NCI-H2171 treated with DMSO at 0.1 percent for 48 hours (cell line): ENCODE measurements at places on chromosomes 6 and 20.

DNA sequence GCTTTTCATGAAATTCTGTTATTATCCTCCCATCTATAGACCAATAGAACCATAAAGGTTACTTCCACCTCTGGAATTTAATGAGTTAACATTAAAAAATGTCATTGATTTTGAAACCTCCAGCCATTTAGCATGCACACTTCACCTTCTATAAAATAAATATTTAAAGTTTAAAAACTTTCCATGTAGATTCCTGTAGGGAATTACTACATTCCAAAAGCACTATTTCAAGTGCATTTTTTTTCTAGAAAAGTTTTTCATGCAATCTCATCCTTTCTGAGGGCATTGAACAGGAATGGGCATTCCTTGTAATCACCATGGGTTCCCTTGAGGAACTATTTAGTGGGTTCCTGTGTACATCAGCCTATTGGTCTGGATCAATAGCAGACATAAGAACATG lies 253.8 kb upstream of the RIN2 start:
- DNase-seq = no peak

- DNase-seq = no peak
Measured at GRCh38 chr6:11586536-11586935, 49.0 kb downstream of the TMEM170B start.

DNA sequence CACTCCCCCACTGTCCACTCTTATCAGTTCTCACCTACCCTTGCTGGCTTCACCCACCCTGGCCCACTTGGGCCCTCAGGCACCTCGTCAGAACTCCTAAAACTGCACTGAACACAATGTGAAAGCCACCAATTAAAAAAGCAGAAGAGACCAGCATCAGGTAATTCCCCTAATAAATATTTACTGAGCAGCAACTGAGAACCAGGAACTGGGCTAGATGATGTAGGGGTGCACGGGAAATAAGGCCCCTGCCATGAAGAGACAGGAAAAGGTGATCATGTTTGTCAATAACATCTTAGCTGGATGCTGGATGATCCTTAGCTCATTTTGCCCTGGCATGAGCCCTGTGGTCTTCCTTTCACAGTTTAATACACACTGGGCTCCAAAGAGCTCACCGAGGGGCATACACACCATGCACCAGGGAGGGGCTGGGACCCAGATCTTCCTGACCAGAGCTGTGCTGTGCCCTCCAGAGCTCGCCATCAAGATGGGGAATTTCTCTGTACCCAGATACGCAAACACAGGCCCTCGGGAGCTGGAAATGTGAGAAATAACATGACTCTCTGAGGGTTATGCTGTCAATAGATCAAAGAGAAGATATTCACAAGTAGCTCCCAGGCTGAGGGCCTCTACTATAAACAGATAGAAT lies 113.6 kb upstream of the SLC22A16 start:
- no peak for DNase-seq

GRCh38 chr6:53306819-53307347 lies 41.9 kb downstream of the ELOVL5 start:
- DNase-seq = no peak

DNA sequence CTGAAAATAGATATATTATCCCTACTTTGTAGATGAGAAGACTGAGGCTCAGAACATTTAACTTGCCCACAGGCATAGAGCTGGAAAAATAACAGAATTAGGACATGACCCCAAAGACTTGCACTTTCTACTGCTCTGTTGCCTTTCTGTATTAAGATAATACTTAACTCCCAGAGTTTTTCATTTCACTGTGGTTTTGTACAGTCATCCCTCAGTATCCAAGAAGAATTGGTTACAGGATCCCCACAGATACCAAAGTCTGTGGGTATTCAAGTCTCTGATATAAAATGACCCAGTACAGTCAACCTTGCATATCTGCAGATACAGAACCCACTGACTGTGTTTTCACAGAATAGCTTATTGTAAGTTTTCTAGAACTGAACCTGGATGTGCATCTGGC lies 16.8 kb downstream of the MRS2 start:
- no peak for DNase-seq

DNA sequence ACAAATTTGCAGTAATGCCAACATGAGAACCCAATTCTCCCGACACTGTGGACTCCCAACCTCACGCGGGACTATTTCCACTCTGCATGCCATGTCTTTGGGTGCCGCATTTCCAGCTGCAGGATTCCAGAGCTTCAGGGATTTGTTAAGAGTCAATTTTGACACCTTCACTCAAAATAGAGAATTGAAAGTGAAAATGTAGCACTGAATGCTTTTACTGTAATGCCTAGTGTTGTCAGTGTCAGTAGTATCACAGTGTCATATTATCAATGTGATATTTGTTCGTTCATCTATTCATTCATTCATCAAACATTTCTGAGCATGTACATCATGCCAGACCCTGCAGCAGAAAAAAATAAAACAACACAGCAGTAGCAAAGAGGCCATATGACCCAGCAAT lies 13.4 kb upstream of the FAM50B start:
- DNase-seq = no peak

DNA sequence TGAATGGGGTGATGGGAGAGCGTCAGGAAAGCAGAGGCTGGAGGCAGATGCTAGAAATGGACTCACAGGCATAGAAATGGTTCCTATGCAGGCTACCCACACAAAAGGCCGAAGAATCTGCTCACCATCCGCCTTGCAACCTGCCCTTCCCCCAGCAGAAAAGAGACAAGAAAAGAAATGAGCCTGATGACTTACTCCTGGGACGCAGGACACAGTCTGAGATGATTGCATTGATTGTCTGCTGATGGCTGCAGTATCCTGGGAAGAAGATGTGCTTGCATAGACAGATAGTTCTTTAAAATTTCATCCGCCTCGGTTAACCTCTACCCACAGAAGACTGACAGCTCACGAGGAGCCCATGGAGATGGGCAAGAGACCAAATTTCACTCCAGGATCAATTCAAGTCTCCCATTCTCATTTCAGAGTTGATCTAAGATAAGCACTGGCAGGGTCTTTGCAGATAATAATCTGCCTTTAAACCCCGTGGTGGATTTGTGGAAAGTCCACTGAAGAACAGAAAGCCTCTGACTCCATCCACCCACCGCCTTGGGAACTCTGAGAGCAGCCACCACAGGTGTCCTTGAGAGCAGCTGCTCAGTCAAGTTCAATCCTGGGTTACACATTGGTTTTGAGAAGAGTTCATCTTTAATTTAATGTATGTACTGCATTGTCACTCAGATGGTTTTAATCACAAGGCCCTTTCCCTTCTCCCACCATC lies 7.2 kb downstream of the AGPAT4 start:
- DNase-seq = no peak

DNA sequence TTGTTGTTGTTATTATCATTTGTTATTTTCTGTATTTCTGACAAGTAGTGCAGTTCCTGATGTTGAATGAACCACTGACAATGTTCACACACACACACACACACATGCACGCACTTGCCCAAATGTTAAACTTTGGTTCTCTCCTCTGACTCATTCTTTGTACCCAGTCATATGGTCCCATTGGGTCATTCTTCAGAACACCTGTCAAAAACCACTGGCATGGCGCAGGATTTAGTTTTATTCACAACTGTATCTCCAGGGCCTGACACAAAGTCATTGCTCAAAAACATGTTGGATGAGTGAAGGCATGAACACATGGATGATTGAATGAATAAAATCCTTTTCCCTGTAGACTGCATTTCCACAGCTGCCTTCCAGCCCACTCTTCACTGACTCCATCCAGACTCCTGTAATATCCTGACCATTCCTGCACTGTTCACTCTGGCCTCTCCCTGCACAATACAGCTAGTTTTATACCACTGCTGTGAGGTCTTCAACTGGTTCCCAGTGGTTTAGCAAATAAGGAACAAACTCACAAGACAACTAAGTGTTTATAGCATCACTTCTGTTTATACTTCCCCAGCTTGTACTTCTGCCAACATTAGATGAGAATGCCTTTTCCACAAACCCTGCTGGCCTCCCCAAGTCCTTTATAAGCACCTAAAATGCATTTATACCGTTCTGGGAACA lies 6.9 kb upstream of the CST11 start:
- no peak for DNase-seq

- DNase-seq = no peak
Measured at GRCh38 chr6:43584892-43585570, 9.0 kb downstream of the POLH start.

DNA sequence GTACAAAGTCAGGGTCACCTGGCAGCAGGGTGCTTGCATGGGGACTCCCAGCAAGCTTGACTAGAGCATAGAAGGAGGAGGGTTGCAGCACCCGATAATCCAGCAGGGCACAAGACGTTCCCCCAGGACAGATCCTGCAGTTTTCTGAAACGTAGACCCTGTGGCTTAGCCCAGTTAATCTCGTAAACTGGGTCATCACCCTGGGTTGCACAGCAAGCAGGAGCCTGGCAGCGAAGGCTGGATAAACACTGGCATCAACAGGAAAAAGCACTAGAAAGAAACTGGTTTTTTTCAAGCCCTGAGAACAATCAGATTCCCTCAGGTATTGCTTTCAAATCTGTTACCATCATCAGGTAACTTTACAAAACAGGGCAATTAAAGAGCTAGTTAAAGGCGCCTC lies 92.6 kb downstream of the PDE7B start:
- no peak for DNase-seq

GRCh38 chr20:10172998-10173655 lies 45.5 kb upstream of the SNAP25 start:
- DNase-seq = no peak

DNA sequence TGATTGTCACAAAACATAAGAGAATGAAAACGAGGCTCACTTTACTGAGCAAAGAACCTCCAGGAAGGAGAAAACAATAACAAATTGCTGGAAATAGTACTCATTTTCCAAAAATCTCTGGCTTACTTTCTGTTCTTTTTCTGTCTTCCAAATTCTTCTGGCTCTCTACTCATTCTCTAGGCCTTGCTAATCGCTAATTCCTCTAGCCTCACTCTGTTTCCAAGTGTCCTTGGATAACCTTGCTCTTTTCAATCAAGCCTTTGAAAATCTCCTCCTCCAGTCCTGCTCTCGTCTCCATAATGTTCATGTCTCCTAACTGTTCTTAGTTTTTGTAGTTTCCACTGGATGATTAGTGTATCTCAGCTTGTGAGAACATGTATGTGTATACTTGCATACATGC lies 96.2 kb upstream of the MAP7 start:
- no peak for DNase-seq

GRCh38 chr6:10460096-10460495 lies 45.2 kb upstream of the TFAP2A start:
- no peak for DNase-seq

GRCh38 chr20:58021481-58021880 lies 207.0 kb downstream of the ANKRD60 start:
- no peak for DNase-seq

DNA sequence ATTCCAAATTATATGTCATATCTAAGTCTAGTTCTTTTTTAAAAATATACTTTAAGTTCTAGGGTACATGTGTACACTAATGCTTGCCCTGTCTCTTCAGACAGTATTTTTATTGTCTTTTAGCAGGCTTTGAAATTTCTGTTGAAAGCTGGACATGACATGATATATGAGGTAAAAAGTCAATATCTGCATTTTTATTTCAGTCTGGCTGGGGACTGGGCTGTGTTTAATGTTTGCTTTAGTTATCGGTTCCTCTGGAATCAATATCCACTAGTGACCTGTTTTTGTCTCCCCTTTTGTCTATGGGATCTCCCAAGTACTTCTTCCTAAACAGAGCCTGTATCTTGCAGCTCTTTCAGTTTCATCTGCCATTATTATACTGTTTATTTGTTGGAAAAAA lies 786.2 kb upstream of the GJE1 start:
- DNase-seq = peak; percentile 64

DNA sequence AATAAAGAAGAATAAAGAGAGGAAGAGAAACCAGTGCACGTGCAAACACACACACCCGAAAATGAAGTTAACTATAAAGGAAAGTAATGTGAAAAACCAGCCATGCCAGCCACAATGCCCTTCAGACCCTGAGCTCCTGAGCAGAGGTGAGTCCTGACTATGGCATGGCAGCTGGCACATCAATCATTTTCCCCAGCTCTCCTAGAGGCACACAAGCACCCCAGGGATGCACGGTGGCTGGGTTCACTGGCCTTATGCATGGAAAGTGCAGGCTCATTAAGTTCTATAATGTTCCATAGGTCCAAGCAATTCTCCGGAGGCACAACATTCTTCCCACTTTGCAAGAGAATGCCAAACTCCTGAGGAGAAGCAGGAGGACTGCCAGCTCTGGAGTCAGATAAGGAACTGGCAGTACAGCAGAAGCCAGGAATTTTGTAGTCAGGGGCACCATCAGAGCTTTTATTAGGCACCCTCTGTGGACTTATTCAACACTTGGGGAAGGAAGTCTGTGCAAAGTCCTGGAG lies 175.0 kb upstream of the PRDM1 start:
- DNase-seq = no peak

GRCh38 chr6:166624275-166624674 lies 2.8 kb downstream of the RPS6KA2 start:
- no peak for DNase-seq

DNA sequence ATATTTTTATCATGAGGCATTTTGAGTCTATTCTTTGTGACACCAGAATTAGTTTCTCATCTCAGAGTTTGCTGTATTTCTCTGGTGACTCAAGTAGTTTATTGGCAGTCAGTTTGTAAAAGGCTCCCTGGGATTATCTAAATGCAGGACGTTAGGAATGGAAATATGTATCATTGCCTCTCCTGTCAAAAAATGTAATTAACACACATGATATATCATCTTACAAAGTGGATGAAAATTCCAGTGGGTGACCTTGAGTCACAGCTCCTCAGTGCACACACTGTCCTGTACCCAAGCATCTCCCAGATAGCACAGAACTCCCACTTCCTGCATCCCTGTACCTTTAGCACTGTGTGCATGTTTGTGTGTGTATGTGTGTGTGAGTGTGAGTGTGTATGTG lies 258.6 kb downstream of the LAMA2 start:
- DNase-seq = no peak

- DNase-seq = no peak
Measured at GRCh38 chr6:158039178-158039557, 57.5 kb downstream of the SYNJ2 start.

GRCh38 chr6:7479801-7480266 lies 61.6 kb upstream of the DSP start:
- peak; percentile 25 for DNase-seq

DNA sequence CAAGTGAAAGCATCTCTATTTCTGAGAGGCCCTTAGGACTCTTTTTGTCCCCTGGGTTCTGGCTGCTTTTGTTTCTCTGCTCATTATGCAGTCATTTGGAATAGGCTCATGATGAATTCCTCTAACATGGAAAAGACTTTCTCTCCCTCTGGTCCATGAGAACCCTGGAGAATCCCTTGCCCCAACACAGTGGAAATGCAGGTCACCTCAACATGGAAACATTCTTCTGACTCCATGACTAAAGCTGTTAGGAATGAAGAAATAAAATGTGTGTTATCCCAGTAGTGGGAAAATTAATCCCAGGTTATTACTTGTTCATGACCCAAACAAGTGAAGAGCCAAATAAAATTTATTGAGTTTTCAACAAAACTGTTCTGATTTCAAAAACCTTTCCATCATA lies 458.6 kb downstream of the EPM2A start:
- no peak for DNase-seq
